Suppressor macrophage treated with lipopolysaccharide for 1 hour (primary cell): ENCODE measurements at places on chromosomes 7 and 10.

GRCh38 chr7:122307228-122307621 is 2.7 kb upstream of the FEZF1 start:
- no peak for DNase-seq

DNA sequence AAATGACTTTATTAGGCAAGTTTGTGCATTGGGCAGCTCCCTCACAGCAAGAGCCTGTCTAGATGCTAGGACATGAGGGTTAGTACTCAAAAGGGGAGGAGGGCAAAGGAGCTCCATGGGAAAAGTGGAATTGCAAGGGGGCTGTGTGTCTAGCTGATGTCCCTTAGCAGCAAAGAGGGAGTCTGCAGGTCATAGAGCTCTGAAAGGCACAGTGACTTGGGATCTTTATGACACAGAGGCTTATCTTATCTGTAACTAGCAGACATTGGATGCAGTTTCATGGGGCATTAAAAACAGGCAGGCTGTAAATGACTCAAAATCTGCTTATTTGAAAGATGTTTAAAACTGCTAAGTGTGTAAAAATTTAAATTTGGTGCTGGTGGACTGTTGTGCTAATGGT is 556.2 kb upstream of the FZD8 start:
- DNase-seq: no peak

GRCh38 chr7:2204446-2204845 is 28.3 kb downstream of the MAD1L1 start:
- no peak for DNase-seq

- DNase-seq: no peak
These were observed 6.0 kb downstream of the PAX2 start for GRCh38 chr10:100751211-100751933.

- DNase-seq: no peak
These were observed 97.7 kb upstream of the EGFR start for GRCh38 chr7:54921116-54921515.

- peak; percentile 55 for DNase-seq
These were observed 11.6 kb downstream of the IMPDH1 start for GRCh38 chr7:128398016-128398840.

DNA sequence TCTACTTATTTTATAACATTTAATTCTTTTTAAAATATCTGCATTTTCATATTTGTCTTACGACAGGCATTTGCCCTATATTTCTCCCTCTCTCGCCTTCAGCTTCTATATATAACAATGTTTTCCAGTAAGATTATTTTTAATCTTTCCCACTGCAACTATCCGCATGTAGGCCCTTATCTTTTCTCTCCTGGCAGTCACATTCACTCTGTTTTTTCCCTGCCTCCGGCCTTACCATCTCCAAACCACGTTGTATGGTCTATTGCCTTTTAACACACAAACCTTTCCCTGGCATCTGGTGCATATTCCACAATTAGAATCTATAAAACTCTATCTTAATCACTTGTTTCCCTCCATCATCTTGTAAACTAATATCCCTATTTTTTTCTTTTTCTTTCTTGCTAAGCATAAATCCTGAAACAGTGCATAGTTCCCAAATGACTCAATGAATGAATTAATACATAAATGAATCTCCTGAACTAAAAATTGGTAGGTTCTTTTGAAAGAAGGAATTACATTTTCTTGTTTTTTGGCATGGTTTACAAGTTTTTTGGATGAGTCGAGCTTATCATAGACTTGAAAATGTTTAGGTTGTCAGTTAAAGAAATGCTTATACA is 173.2 kb downstream of the SEMA3A start:
- DNase-seq: no peak

DNA sequence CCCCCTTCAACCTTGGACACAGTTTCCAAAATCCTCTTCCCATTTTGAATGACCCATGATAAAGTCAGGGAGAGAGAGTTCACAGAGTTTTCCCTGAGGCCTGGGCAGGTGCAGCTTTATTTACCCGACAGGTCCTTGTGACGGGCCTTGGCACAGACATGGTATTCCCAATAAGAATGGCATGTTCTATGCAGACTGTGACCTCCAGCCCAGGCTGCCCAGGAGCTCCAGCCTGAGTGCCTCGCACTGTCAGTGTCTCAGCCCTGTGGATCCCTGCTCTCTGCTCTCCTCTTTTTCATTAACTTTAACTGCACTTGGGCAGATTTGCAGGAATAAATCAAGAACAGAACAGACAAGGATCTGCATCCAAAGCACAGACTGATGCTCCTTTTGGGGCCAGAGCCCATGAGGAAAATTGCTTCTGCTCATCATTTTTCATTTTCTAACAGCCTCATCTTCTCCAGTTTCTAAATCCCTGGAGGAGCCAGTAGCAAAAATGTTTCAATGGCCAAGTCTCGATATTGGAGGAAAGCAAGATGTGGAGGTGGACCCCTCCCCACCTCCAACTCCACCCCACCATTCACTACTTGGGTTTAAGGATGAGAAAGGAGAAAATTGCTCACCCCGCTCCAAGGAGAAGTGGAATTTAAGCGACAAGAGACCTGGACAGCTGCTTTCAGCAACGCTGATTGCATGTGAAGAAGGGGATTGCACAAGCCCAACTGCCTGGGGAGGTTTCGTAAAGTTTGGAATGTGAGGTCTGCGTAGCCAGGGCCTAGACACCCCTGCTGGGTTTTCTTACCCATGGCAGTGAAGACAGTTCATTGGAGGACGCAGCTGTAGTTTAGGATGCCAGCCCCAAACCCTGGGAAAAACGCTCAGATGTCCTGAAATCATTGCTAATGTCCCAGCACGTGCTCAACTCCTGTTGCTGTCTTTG is 225.9 kb downstream of the WDR11 start:
- peak; percentile 41 for DNase-seq

GRCh38 chr7:130346941-130347340 is 2.3 kb downstream of the CPA5 start:
- no peak for DNase-seq

- no peak for DNase-seq
These were observed 110.9 kb downstream of the SGMS1 start for GRCh38 chr10:50512743-50513416.

- DNase-seq: no peak
These were observed 119.6 kb downstream of the TES start for GRCh38 chr7:116329686-116330503.

- DNase-seq: peak; percentile 37
These were observed 1060.3 kb upstream of the CELF2 start for GRCh38 chr10:9957351-9957750.

GRCh38 chr7:105990141-105990540 is 27.1 kb downstream of the CDHR3 start:
- DNase-seq: no peak

DNA sequence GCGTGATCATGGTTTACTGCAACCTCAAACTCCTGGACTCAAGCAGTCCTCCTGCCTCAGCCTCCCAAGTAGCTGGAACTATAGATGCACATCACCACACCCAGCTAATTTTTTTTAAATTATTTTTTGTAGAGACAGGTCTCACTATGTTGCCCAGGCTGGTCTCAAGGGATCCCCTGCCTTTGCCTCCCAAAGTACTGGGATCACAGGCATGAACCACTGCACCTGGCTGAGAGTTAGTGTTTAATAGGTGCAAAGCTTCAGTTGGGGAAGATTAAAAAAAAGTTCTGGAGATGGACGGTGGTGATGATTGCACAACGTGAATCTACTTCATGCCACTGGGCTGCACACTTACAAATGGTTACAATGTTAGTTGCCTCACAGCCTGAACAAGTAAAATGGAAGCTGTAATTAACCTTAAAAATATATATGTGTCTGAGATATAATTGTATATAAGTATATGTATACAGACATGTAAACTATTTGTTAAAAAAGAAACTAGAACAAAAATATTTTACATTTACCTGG is 106.4 kb upstream of the ZNF438 start:
- no peak for DNase-seq

- peak; percentile 82 for DNase-seq
These were observed 7.5 kb upstream of the SH2D4B start for GRCh38 chr10:80530251-80530650.

DNA sequence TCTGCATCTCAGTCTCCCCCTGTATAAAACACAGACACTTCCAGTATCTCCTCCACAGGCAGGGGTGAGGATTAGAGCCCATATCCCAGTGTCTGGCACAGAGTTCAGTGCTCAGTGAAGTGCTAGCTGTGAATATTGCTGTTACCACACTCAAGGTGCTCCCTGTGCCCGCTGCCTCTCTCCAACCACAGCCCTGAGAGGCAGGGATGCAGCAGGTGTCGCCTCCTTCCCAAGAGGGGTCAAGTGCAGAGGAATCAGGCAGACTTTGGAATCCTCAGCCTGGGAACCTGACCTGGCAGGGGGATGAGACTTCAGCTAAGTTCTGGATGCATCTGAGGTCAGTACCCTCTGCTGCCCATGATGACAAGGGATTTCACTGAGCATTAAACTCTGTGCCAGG is 163.1 kb downstream of the GFRA1 start:
- DNase-seq: no peak

DNA sequence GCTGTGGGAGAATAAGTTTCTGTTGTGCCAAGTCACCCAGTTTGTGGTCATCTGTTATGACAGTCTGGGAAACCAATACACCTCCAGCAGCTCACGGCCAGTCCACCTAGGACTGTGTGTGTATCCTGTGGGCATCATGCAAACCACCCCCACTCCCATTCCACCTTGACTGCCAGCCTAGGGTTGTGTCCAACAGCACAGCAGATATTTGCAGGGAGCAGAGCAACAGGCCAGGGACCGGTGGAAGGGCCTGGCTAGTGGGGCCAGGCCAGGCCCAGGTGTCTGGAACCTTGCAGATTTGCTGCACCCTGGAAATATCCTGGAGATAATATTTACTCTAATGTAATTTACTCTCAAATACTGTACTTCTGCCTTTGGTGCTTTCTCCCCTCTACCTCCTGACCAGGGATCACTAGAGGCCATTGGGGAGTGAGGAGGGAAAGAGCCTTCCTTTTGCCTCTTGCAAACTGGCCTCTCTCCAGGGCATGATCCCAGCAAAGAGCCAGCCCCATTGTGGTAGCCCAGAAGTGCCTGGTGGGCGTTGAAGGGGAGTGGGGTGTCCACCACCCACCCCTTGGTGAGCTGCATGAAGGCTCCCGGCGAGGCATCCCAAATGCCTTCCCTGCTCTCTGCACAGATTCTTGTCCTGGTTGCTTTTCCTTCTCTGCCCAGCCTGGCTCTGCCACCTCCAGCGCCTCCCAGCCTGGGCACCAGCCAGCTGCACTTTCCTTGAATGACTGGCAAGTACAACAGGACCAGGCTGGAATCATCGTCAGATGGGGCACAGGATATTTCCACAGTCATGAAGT is 15.2 kb upstream of the TPST1 start:
- DNase-seq: no peak

GRCh38 chr10:36236931-36237330 is 594.8 kb upstream of the FZD8 start:
- DNase-seq: no peak

DNA sequence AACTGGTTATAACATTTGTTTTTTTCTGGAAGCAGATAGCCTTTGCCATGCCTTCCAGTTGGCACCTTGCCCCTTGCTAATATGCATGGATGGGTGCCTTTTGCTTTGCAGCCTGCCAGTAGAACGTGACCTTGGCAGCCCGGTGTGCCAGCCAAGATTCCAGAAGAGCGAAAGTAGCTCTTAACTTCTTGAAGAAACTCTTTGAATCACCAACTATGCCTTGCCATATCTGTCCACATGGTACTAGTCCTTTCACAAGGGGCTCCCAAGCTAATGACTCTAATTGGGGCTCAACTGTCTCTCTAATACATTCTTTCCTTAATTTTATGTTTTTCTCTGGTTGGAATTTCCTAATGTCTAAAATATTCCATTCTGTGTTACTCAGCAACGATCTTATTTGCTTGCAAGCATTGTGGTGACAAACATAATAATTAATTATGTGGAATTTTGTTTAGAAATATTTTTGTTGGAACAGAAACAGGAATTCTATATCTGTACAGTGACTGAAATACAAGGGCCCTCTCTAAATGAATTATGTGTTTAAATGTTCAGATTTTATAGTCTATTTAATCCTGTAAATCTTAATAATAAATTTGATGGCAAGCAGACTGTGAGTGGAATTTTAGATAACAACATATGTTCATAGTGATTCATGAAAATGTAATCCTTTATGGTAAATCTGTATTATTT is 45.8 kb downstream of the HDAC9 start:
- no peak for DNase-seq

DNA sequence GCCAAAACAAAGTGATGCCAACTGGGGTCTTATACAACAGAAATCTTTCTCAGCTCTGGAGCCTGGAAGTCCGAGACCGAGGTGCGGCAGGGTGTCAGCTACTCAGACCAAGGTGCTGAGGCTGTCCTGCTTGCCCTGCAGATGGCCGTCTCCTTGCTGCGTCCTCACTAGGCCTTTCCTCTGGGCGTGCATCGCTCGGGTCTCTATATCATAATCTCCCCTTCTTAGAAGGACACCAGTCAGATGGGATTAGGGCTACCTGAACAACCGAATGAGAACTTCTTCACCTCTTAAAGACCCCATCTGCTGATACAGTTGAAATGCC is 244.7 kb downstream of the EBF3 start:
- DNase-seq: no peak

DNA sequence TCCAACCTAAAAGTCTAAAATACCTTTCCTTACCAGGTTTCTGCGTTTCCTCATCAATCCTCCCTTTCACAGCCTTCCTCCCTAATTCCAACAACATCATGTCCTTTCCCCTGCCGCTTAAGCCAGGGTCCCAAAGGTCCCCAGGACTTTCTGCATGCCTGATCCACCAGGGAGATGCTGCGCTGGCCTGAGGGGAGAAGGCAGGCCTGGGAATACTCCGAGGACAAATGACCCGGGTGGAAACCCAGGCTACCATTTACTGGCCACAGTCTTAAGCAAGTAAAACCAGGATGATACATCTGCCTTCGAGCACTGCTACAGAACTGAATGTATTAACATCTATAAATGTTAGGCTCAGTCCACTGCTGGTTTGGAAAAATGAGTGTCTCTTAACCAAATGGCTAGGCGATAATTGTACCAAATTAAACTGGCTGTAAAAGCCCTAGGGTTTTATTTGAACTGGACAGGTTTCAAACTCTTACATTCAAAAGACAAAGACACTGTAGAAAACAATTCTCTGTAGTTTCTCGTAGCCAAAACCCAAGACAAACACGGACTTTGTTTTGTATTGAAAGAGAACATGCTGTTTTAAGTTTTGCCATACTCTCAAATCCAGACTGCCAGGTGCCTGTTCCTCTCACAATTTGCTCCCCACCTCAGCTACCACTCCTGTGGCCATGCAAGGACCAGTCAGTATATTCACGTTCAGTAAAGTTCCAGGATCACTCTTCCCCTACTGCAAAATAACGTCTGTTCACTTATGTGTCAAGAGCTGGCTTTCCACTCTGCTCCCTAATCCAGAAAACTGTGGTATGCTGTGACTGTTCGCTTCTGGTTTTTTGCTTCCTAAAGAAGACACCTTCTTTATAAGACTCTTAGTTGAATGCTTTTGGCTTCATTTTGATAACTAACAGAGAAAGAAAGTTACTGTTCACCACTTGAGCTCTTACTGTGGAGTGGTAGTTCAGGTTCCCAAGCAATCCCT is 145.7 kb downstream of the RNF216 start:
- no peak for DNase-seq

DNA sequence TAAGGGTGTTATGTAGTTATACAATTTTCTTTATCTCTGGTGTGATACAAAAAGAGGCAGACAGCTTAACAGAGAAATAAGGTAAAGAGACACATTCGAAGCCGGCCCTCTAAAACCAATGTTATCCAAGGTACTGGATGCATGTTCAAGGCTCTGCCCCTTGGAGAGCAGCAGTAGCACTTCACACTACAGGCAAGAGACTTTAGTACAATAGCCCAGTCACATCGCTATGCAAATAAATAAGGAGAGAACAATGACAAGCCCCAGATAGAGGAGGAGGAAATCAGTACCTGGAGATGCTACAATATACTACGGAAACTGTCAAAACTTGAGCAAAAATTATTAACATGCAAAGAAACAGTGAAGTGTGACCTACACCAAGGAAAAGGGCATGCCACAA is 111.1 kb downstream of the ITGB1 start:
- DNase-seq: no peak
